Vagina (tissue), 2 donors: ENCODE measurements at places on chromosomes 3 and 15. TPM values are rescaled to one million over a fixed set of nuclear protein-coding genes. Genes with fewer than 3 reads are reported as not detected.

DNA sequence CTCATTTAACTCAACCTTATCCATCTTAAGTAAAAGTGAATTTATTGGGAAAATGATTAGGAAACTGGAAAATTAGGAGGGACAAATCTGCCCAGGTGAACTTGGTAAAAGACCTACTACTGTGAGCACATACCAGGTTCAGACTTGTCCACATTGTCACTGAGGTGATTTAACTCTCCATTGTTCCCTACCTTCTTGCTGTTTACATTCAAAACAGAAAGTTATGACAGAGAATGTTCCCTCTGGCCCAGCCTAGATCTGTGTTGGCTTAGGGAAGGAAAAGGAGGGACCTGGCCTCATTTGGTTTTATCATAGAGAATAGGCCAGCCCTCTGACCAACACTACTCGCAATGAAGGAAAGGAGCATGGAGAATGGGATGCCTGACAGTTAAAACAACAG lies 117.6 kb downstream of the SATB1 start:
- no peak for DNase-seq
- H3K36me3 ChIP-seq: no peaks in the 10 kb centered on the region
- no peaks in the 10 kb centered on the region for H3K4me1 ChIP-seq
- no peaks in the 10 kb centered on the region for H3K27me3 ChIP-seq
- H3K27ac ChIP-seq: no peak overlapping the region
- H3K4me3 ChIP-seq: no peak overlapping the region

DNA sequence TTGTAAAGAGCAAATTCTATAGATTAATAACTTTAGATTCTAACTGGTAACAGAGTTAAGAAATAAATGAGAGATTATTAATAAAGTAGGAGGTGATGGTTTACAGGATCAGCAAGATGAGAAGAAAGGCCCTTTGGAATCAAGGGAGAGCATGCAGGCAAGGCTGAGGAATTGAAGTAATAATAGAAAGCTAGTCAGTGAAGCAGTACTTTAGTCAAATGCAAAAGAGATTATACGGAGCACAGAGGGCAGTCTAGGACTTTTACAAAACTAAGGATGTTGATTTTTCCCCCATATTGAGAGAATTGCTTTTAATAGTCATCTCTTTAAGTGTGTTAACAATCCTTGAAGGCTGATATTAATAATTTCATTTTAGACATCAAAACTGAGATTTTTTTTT lies 146.4 kb downstream of the ROBO2 start:
- H3K27me3 ChIP-seq: no peaks in the 10 kb centered on the region
- no peak for DNase-seq
- no peaks in the 10 kb centered on the region for H3K36me3 ChIP-seq
- H3K27ac ChIP-seq: no peak overlapping the region
- H3K4me3 ChIP-seq: no peak overlapping the region

DNA sequence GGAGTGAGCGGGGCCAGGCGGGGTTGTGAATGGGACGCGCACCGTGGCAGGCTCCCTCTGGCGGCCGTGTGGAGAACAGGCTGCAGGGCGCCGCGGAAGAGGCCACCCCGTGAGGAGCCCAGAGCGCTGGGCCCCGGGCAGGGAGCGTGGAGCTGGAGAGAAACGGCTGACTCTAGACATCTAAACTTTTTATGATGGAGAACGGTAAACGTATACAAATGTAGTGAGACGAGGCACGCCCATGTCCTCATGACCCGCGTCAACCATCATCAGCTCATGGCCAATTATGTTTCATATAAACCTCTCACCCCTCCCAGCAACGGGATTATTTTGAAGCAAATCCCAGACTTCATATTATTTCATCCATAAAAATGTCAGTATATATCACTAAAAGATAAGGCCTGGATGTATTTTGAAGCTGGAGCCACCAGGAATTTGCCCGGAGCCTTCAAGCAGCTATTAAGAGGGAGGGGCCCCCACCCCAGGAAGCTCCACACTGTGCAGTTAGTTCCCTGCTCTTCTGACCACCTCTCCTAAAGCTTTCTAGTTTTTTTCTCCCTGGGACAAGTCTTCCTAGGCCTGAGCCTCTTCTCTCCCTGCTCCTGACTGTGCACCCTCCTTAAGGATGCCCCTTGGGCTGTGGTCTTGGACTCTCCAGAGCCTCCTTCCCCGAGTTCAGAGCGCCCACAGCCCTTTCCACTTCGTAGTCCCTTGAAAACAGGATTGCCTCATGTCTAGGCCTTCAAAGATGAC lies 149.5 kb downstream of the SMAD6 start:
- H3K27me3 ChIP-seq: no peaks in the 10 kb centered on the region
- peaks cover 32% of the 10 kb centered on the region for H3K4me1 ChIP-seq
- H3K27ac ChIP-seq: peak overlapping the region; percentile 82

Gene P2RY13
- total RNA-seq: 0.98 TPM

DNA sequence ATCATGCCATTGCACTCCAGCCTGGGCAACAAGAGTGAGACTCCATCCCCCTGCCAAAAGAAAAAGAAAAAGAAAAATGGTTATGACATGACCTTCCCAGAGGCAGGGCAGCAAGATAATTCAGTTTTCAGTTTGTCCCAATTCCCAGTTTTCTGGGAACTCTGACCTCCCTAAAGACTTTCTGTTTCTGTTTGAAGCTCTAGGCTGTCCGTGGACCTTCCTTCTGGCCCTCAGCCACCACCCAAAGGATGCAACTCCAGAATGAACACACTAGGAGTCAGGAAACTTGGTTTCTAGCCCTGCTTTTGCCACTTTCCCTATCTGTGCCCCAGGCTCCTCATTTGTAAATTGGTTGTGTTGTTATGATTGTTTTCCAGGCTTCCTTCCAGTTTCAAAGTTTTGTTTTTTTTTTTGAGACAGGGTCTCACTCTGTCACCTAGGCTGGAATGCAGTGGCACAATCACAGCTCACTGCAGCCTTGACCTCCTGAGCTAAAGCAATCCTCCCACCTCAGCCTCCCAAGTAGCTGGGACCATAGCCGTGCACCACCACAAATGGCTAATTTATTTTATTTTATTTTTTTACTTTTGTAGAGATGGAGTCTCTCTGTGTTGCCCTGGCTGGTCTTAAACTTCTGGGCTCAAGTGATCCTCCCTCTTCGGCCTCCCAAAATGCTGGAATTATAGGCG lies 68.6 kb downstream of the CDC25A start:
- H3K36me3 ChIP-seq: no peaks in the 10 kb centered on the region
- H3K27ac ChIP-seq: peak overlapping the region; percentile 65
- H3K4me3 ChIP-seq: no peak overlapping the region
- DNase-seq: no peak
- H3K27me3 ChIP-seq: no peaks in the 10 kb centered on the region
- H3K4me1 ChIP-seq: peaks cover 10% of the 10 kb centered on the region

GRCh38 chr3:119885746-119886530 lies 104.0 kb downstream of the NR1I2 start:
- no peak overlapping the region for H3K4me3 ChIP-seq
- no peaks in the 10 kb centered on the region for H3K36me3 ChIP-seq
- no peaks in the 10 kb centered on the region for H3K4me1 ChIP-seq
- H3K27ac ChIP-seq: no peak overlapping the region
- H3K27me3 ChIP-seq: no peaks in the 10 kb centered on the region

GRCh38 chr3:134134698-134135415 lies 105.1 kb upstream of the SLCO2A1 start:
- no peak for DNase-seq
- no peaks in the 10 kb centered on the region for H3K4me1 ChIP-seq
- no peak overlapping the region for H3K27ac ChIP-seq
- H3K36me3 ChIP-seq: no peaks in the 10 kb centered on the region
- H3K27me3 ChIP-seq: no peaks in the 10 kb centered on the region
- no peak overlapping the region for H3K4me3 ChIP-seq

Gene MAPKBP1
- total RNA-seq: 35.8 TPM

Gene CATSPER2
- total RNA-seq: 9.1 TPM
